ENCODE measurements at places on chromosomes 7 and 10. TPM values are rescaled to one million over a fixed set of nuclear protein-coding genes. Genes with fewer than 3 reads are reported as not detected.

FAM221A gene
- 12.9 TPM for total RNA-seq

C10orf53 gene
- not detected for total RNA-seq

DNA sequence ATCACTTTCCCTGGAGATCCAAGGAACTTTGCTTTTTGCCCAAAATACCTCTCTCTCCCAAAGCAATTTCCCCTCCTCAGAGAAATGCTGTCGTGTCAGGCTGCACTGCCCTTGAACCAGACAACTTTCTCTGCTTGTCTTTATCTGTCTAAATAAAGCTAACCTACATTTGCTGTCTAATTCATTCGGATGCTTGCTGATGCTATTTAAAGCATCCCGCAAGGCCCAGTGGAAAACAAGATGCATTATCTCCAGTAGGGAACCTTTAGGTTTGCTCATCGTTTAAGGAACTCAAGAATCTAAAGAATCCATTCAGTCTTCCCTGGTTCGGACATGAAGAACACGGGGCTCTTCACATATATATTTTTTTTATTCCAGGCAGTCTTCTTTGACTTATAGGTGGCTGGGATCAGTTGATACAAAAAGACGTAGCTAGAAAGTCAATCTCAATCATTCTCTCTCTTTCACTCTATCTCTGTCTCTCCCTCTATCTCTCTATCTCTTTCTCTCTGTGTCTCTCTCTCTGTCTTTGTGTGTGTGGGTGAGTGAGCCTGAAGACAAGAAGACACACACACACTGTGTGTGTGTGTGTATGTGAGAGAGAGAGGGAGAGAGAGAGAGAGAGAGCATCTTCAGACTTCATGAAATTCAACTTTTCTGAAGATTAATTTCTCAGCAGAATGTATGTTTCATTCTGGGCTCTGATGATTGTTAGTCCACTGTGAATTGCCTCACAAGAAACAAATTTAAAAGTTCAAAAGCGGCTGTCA lies 92.8 kb upstream of the MKLN1 start:
- H3K36me3 ChIP-seq = no peaks in the 10 kb centered on the region
- no peaks in the 10 kb centered on the region for H3K27me3 ChIP-seq
- no peak for DNase-seq
- H3K27ac ChIP-seq = no peak overlapping the region

- no peak overlapping the region for H3K4me3 ChIP-seq
- no peaks in the 10 kb centered on the region for H3K27me3 ChIP-seq
- H3K36me3 ChIP-seq = no peaks in the 10 kb centered on the region
- H3K4me1 ChIP-seq = no peaks in the 10 kb centered on the region
These were observed 34.5 kb upstream of the LYZL1 start for GRCh38 chr10:29254123-29255046.

GRCh38 chr10:25100141-25100540 lies 74.7 kb upstream of the GPR158 start:
- DNase-seq = no peak
- no peaks in the 10 kb centered on the region for H3K4me1 ChIP-seq
- no peaks in the 10 kb centered on the region for H3K27me3 ChIP-seq

DNA sequence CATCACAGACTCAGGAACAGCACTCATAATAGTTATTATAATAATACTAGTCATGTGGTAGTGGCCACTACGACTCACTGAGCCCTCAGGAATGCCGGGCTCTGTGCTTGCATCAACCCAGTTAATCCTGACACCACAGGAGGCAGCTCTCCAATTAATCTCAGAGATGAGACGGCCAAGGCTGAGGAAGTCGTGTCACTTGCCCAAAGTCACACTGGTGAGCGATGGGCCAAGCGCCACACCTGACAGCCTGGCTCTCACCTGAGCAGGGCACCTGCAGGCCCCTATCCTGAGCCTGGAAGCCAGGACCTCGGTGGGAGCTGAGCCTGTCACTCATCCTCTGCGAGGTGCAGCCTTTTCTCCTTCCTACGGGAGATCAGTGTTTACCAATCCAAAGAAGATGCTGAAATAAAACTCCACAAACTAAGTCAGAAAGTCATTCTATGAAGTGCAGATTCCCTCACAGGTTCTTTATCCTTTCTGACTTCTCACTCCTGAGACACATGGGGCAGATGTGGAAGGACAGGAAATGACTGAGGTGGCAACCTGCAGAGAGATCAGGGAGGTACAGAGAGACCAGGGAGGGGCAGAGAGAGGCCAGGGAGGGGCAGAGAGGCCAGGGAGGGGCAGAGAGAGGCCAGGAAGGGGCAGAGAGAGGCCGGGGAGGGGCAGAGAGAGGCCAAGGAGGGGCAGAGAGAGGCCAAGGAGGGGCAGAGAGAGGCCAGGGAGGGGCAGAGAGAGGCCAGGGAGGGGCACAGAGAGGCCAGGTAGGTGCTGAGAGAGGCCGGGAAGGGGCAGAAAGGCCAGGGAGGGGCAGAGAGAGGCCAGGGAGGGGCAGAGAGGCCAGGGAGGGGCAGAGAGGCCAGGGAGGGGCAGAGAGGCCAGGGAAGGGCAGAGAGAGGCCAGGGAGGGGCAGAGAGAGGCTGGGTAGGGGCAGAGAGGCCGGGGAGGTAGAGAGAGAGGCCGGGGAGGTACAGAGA lies 38.5 kb downstream of the VIPR2 start:
- no peaks in the 10 kb centered on the region for H3K4me1 ChIP-seq
- H3K27ac ChIP-seq = no peak overlapping the region
- no peaks in the 10 kb centered on the region for H3K27me3 ChIP-seq
- H3K4me3 ChIP-seq = no peak overlapping the region
- DNase-seq = no peak

POLR3A gene
- 15.6 TPM for total RNA-seq

- no peaks in the 10 kb centered on the region for H3K4me1 ChIP-seq
- no peaks in the 10 kb centered on the region for H3K27me3 ChIP-seq
These were observed 109.6 kb downstream of the WNT2 start for GRCh38 chr7:117212969-117213877.

CALHM2 gene
- total RNA-seq = 47.3 TPM

- H3K4me3 ChIP-seq = no peak overlapping the region
- H3K27me3 ChIP-seq = no peaks in the 10 kb centered on the region
- DNase-seq = no peak
These were observed 439 bp downstream of the IQUB start for GRCh38 chr7:123533929-123534382.

TCAF2 gene
- 1.9 TPM for total RNA-seq

FAM25G gene
- not detected for total RNA-seq

MEIG1 gene
- total RNA-seq = not detected

ITGA8 gene
- 14.8 TPM for total RNA-seq

DNA sequence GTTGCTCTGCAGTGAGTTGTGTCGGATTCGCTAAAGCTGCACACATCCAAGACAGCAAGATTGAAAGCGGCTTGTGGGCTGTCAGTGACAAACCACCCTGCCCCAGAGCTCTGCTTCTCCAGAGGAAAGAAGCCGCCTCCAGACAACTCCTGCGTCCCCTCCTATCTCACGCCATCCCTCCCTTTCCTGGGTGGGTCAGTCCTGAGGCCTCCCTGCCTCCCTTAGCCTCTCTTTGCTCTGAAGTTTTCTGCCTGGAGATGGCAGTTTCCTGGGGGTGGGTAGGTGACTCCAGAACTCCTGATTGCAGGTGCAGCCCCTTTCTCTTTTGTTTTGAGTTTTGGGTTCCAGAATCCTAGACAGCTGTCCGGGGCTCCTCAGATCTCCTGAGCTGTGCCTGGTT lies 78.7 kb downstream of the EMX2 start:
- H3K4me1 ChIP-seq = no peaks in the 10 kb centered on the region
- no peak overlapping the region for H3K4me3 ChIP-seq
- no peak overlapping the region for H3K27ac ChIP-seq
- DNase-seq = no peak

DNA sequence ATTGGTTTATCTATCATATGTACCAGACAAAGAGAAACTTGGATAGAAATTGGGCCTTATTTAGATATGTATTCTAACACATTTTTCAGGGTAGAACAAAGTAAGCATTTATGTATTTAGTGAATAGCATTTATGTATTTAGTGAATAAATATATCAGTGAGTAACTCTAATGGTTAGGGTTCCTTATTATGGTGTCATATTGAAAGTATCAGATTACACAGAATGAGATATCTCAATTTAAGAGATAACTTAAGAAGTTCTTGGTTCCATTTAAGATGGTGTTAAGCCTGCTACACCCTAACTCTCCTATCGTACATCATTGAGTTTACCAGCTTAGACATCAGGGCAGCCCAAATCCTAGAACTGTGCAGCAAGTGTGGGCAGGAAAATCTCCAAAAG lies 35.9 kb upstream of the DMTF1 start:
- no peak overlapping the region for H3K27ac ChIP-seq
- no peaks in the 10 kb centered on the region for H3K36me3 ChIP-seq
- no peaks in the 10 kb centered on the region for H3K27me3 ChIP-seq
- DNase-seq = no peak

LRRD1 gene
- not detected for total RNA-seq

STAG3 gene
- total RNA-seq = 1.5 TPM

PTPRZ1 gene
- not detected for total RNA-seq

DNA sequence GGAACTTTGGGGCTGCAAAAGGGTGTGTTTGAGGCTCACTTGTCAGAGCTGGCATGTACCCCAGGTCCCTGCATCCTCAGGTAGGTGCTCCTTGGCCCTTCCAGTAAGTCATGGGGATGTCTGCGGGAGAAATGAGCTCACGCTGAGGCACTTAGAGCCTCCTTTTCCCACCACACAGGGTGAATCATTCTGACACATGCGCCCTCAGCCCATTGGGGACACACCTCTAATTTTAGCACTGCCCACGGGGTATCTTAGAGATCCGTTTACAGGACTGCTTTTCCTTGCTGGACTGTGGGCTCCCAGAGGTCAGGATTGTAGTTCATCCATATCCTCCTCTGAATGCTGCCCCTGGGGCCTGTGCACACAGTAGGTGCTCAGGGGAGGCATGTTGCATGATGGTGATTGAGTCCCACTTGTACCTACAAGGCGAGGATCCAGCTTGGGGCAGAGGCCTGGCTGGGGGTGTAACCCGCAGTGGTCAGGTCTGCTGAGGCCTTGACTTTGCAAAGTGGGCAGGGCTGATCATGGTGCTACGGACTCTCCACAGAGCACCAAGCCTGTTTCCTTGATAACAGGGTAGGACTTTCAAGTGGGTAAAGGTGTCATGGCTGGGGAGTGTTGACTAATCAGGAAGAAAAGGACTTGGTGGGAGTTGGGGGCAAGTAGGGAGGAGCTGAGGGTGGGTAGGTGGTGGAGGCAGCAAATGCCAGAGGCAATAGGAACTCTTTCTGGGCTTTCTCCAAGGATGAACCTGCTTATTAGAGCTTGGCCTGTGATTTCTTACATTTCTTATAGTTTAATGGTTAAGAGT lies 5.8 kb downstream of the TSPAN15 start:
- H3K4me3 ChIP-seq = no peak overlapping the region
- no peak for DNase-seq
- H3K4me1 ChIP-seq = peaks cover 25% of the 10 kb centered on the region
- no peak overlapping the region for H3K27ac ChIP-seq

GRCh38 chr7:126157391-126157790 lies 1095.3 kb downstream of the GRM8 start:
- H3K27me3 ChIP-seq = no peaks in the 10 kb centered on the region
- no peak overlapping the region for H3K4me3 ChIP-seq
- DNase-seq = no peak
- H3K4me1 ChIP-seq = no peaks in the 10 kb centered on the region

- no peaks in the 10 kb centered on the region for H3K27me3 ChIP-seq
- H3K36me3 ChIP-seq = peaks cover 88% of the 10 kb centered on the region
- DNase-seq = no peak
These were observed 55.4 kb downstream of the ZRANB1 start for GRCh38 chr10:124997306-124997705.

- no peaks in the 10 kb centered on the region for H3K36me3 ChIP-seq
- H3K4me3 ChIP-seq = no peak overlapping the region
- no peak for DNase-seq
- H3K27ac ChIP-seq = no peak overlapping the region
These were observed 68.3 kb downstream of the MINDY3 start for GRCh38 chr10:15791816-15792524.
